ENCODE measurements at places on chromosomes 5 and 9.

GRCh38 chr5:141843156-141843927, 34.9 kb downstream of the PCDH1 start:
- DNase-seq: no peak

DNA sequence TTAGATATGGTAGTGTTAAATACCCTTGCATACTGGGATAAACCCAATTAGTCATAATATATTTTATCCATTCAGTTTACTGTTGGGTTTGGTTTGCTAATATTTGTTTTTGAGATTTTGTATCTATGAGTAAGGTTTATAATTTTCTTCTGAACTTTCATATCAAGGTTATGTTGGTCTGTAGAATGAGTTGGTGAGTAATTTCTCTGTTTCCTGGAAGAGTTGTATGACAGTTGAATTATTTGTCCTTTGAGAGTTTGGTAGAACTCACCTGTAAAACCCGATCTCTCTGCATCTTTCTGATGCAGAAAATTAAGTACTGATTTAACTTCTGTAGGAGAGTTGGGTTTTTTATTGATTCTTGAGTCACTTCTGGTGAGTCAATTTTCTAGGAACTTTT, 20.4 kb downstream of the DDX4 start:
- DNase-seq: no peak

DNA sequence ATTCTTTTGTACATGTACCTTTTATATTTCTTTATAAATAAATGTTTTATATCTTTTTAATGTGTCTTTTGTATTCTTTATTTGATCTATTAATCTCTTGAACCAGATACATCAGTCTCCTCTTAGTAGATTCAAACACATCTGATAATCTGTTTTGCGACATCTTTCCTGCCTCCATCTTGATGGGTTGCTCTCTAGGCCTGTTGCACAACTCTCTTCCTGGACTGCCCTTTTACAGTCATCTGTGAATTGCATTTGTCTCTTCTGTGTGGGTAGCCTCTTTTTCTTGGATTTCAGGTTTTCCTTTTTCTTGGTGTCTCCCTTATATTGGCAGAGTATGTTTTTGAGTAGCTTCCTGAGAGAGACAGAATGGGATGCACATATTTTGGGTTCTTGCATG, 6.2 kb downstream of the ZFYVE16 start:
- DNase-seq: no peak

- no peak for DNase-seq
Measured at GRCh38 chr9:26181836-26182235, 503.6 kb upstream of the TUSC1 start.

DNA sequence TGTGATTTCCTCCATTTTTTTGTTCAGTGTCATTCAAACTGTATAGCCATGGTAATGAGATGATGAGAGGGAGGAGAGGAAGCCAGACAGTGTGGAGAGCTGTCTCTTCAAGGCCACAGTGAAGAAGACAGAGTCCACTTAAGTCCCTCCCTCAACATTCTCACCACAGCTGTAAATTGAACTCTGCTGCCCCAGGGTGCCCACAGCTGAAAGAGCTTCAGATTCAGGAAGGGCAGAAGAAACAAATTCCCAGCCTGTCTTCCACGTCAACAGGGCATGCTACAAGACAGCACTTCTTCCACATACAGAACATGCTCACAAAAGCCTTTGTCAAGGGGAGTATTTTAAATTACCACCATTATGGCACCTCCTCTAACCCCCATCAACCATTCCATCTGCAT, 100.4 kb downstream of the KLHL3 start:
- DNase-seq: no peak

DNA sequence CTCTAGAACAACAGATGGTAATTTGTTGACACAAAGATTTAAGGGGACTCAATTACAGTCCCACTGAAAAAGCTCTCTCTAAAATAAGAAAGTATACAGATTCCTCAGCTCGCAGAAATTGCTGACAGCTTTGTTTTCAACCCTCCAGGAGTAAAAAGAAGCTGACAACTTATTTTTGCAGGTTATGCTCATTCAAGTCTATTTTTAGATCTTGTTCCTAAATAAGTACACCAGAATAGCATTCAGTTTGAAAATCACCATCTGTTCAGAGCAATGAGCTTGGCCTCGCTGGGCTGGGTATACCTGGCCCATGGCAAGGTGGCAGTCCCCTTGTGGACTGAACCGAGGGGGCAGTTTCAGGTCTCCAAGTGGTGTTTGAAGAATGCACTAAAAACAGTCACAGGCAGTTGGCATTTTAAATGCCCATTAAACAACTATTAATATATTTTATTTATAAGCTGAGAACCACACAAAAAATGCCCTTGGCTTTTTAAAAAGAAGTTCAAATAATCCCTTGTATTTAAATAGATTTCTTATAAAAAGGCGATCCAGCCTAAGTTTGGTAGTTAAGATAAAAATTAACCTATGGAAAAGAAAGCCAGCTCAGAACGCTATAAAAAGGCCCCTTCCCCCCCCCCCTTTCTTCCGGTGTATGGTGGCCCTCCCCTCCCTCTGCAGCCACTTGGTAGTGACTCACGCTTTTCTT, 169.2 kb downstream of the AUH start:
- no peak for DNase-seq

Measured in stimulated activated CD8-positive, alpha-beta memory T cell treated with anti-CD3 and anti-CD28 coated beads, Interleukin-12 subunit alpha, Interleukin-12 subunit beta, amount 100 ng/mL, for 1 hour (primary cell).